ENCODE measurements at places on chromosomes 16 and 17. TPM values are rescaled to one million over a fixed set of nuclear protein-coding genes. Genes with fewer than 3 reads are reported as not detected.
A peak's percentile ranks its signal among the peaks of the same experiment; 100 is the strongest.

DNA sequence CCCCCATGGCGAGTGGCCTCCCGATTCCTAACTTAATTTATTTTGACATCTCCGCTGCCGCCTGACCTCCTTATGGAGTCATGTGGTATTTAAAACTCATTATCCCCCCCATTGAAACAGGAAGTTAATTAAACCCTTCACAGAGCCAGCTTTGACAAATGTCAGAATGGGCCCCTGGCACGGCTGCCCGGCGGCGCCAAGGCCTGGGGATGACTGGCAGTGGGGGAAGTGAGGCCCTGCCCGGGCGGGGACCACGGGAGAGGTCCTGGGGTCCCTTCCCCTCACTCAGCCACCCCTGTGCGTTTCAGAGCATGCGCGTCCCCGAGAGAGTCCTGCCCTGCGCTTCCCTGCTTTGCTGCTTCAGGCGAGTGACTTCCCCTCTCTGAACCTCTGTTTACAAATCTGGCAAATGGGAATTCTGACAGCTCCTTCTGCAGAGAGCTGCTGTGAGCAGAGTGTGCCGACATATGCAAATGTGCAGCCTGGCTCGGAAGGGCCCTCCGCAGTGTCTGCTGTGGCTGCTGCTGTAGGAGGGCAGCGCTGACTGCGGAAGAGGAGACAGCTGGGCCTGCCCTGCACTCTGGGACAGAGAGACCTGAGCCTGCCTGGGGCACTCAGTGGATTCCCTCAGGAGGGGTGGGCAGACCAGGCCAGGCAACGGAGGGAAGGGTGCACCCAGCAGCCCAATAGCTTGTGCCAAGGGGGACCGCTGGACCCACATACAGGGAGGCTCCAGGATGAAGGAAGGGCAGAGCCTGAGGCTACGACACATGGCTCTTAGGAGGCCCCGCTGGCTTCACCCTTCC lies 4.4 kb upstream of the ZFPM1 start:
- no peaks in the 10 kb centered on the region for H3K27me3 ChIP-seq
- no peaks in the 10 kb centered on the region for H3K4me1 ChIP-seq
- H3K36me3 ChIP-seq: no peaks in the 10 kb centered on the region
- no peak overlapping the region for H3K27ac ChIP-seq
- DNase-seq: no peak

DNA sequence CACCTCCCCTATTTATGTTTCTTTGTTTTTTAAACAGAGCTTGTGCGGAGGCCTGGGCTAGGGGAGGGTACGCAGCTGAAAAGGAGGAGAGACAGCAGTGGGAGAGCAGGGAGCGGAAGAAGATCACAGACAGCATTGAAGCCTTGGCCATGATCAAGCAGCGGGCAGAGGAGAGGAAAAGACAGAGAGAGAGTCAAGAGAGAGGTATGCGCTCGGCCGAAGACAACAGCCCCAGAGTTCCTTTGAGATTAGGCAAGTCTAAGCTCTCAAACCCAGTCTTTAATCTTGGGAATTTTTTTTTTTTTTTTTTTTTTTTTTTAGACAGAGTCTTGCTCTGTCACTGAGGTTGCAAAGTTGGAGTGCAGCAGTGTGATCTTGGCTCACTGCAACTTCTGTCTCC lies 20.6 kb downstream of the DNAAF1 start:
- DNase-seq: no peak
- H3K27me3 ChIP-seq: no peaks in the 10 kb centered on the region
- H3K27ac ChIP-seq: no peak overlapping the region
- H3K36me3 ChIP-seq: no peaks in the 10 kb centered on the region
- no peak overlapping the region for H3K4me3 ChIP-seq

GRCh38 chr17:17305281-17305801 lies 2.2 kb downstream of the NT5M start:
- no peak overlapping the region for H3K27ac ChIP-seq
- no peak overlapping the region for H3K4me3 ChIP-seq
- H3K27me3 ChIP-seq: no peaks in the 10 kb centered on the region

DNA sequence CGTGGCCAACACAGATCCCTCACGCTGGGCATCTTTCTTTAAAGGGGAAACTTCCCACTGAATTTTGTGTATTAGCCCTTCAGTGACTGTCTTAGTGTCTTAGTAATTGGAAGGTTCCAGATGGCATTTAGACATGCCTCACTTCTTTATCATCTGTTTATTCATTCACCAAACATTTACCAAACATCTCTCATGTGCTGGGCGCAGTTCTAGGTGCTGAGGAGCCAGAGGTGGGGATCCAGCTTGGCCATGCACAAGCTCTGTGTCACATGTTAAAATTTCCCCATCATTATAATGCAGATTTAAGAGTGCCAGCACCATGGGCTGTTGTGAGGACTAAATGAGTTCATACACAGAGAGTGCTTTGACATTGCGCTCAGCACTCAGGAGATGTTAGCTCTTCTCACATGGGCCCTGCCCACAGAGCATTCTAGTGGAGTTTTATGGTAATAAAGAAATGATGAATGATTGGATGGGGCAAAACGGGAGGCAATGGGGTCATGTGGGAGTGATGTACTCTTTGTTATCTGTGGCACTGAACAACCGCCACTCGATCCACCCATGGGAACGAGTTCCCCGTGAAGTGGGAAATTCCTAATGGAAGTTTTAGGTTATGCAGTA lies 119.7 kb downstream of the SNX29 start:
- H3K36me3 ChIP-seq: no peaks in the 10 kb centered on the region
- H3K4me1 ChIP-seq: no peaks in the 10 kb centered on the region
- DNase-seq: peak; percentile 22

DNA sequence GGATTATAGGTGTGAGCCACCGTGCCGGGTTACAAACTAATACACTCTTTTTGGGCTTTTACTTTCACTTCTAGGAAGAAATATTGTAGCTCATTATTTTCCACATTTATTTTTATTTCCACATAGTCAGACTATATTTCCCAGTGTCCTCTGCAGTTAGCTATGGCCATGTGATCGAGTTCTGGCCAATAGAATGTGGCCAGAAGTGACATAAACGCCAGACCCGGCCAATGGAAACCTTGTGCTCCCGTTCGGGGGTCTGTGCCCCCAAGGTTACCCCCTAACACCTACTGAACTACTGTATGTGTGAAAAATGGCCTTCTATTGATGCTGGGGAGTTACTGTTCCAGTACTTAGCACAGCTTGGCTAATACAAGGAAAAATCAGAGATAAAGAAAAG lies 13.2 kb upstream of the RPTOR start:
- H3K27ac ChIP-seq: no peak overlapping the region
- no peaks in the 10 kb centered on the region for H3K27me3 ChIP-seq
- no peak for DNase-seq
- no peaks in the 10 kb centered on the region for H3K36me3 ChIP-seq
- H3K4me3 ChIP-seq: no peak overlapping the region

CDH5 gene
- 45.1 TPM for total RNA-seq

DNA sequence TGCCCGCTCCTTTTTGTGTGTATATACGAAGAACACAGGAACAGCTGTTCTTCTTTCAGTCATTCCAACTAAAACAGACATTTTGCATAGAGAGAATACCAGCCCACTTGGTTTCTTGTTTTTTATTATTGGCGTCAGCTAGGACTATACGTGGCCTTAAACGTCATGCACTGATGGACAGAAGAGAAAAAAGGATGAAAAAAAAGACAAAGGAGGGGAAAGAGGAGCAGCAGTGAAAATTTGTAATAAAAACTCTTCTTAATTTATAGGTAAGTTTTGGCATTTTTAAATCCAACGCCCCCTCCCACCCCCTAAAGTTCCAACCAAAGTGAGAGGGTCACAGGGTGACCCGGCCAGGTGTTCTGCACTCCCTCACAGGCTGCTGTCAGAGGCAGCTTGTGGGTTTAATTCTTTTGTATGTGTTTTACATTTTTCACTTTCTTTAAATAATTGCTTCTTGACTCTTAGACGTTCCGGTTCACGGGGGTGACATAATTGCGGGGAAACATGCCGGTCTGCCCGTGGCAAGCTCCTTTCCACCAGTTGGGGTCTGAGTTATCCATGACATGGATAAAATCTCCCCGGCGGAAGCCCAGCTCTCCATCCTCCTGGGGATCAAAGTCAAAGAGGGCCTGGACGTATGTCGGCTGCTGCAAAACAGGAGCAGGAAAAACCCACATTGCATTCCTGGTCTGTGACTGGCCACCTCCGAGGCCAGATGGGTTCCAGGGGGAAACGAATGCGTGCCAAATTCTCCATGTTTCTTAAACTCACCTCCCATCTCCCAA lies 30.9 kb upstream of the SLC25A19 start:
- DNase-seq: no peak
- no peaks in the 10 kb centered on the region for H3K27me3 ChIP-seq
- no peak overlapping the region for H3K27ac ChIP-seq
- no peaks in the 10 kb centered on the region for H3K36me3 ChIP-seq
- H3K4me1 ChIP-seq: no peaks in the 10 kb centered on the region
- H3K4me3 ChIP-seq: no peak overlapping the region

ATP6V0C gene
- 27.5 TPM for total RNA-seq

GRCh38 chr16:69319381-69319780 lies 8.2 kb downstream of the VPS4A start:
- H3K4me3 ChIP-seq: no peak overlapping the region
- no peak overlapping the region for H3K27ac ChIP-seq
- H3K4me1 ChIP-seq: no peaks in the 10 kb centered on the region
- H3K27me3 ChIP-seq: no peaks in the 10 kb centered on the region

C17orf100 gene
- total RNA-seq: 0.16 TPM

GRCh38 chr17:796609-797008 lies 14.5 kb downstream of the MRM3 start:
- H3K4me3 ChIP-seq: no peak overlapping the region
- H3K27me3 ChIP-seq: no peaks in the 10 kb centered on the region
- H3K27ac ChIP-seq: peak overlapping the region; percentile 57
- no peaks in the 10 kb centered on the region for H3K36me3 ChIP-seq

DNA sequence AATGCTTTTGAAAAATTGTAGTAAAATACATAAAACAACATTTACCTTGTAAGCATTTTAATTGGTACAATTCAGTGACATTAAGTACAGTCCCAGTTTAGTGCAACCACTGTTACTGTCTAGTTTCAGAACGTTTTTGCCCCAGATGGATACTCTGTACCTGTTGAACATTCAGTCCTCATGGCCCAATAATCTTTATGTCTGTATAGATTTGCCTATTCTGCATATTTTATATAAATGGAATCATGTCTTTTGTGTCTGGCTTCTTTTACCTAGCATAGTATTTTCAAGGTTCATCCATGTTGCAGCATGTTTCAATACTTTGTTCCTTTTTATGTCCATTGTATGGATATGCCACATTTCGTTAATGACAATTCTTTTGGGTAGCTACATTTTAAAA lies 37.2 kb downstream of the TENT4B start:
- DNase-seq: no peak
- no peaks in the 10 kb centered on the region for H3K4me1 ChIP-seq
- H3K27me3 ChIP-seq: no peaks in the 10 kb centered on the region
- no peaks in the 10 kb centered on the region for H3K36me3 ChIP-seq
- H3K27ac ChIP-seq: no peak overlapping the region

DNA sequence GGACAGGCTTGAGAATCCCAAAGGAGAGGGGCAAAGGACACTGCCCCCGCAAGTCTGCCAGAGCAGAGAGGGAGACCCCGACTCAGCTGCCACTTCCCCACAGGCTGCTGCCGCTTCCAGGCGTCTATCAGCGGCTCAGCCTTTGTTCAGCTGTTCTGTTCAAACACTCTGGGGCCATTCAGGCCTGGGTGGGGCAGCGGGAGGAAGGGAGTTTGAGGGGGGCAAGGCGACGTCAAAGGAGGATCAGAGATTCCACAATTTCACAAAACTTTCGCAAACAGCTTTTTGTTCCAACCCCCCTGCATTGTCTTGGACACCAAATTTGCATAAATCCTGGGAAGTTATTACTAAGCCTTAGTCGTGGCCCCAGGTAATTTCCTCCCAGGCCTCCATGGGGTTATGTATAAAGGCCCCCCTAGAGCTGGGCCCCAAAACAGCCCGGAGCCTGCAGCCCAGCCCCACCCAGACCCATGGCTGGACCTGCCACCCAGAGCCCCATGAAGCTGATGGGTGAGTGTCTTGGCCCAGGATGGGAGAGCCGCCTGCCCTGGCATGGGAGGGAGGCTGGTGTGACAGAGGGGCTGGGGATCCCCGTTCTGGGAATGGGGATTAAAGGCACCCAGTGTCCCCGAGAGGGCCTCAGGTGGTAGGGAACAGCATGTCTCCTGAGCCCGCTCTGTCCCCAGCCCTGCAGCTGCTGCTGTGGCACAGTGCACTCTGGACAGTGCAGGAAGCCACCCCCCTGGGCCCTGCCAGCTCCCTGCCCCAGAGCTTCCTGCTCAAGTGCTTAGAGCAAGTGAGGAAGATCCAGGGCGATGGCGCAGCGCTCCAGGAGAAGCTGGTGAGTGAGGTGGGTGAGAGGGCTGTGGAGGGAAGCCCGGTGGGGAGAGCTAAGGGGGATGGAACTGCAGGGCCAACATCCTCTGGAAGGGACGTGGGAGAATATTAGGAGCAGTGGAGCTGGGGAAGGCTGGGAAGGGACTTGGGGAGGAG lies at the start of gene CSF3:
CSF3 (plus strand) TSS at position 436 of the 993 bp plus-strand sequence; CDS start at position 471, 35 bp downstream.
- H3K27me3 ChIP-seq: no peaks in the 10 kb centered on the region
- H3K27ac ChIP-seq: peak within 1 kb of the TSS; percentile 19
- H3K4me1 ChIP-seq: peaks cover 17% of the 10 kb centered on the region
- DNase-seq: no peak
- no peak within 1 kb of the TSS for H3K4me3 ChIP-seq

GRCh38 chr17:28339431-28339830 lies 3.9 kb downstream of the TNFAIP1 start:
- H3K4me1 ChIP-seq: peaks cover 8% of the 10 kb centered on the region
- DNase-seq: no peak
- no peak overlapping the region for H3K4me3 ChIP-seq
- no peaks in the 10 kb centered on the region for H3K27me3 ChIP-seq

DNA sequence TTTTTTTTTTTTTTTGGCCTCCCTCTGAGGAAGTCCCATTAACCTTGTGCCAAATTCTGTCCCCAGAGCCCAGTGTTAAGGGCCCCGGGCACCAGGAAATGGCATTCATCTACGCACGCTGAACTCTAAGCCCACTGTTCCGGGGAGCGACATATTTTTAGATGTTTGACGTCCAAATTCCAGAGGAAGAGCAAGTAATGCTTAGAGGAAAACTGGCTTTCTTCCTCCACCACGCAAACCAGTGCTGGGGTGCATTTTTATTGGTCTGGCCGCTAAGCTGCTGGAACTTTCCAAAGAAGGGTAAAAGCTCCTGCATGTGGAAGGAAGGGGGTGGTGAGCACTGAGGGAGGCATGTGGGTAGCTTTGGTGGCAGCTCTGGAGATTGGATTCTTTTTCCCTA lies 8.3 kb downstream of the WFDC1 start:
- H3K27ac ChIP-seq: no peak overlapping the region
- no peaks in the 10 kb centered on the region for H3K4me1 ChIP-seq
- no peaks in the 10 kb centered on the region for H3K36me3 ChIP-seq
- DNase-seq: no peak
- no peak overlapping the region for H3K4me3 ChIP-seq

- H3K4me3 ChIP-seq: no peak overlapping the region
- H3K27me3 ChIP-seq: peaks cover 56% of the 10 kb centered on the region
- DNase-seq: no peak
- H3K4me1 ChIP-seq: no peaks in the 10 kb centered on the region
- H3K36me3 ChIP-seq: no peaks in the 10 kb centered on the region
Observed at GRCh38 chr17:3688027-3688553, 7.9 kb downstream of the P2RX5 start.

- no peaks in the 10 kb centered on the region for H3K36me3 ChIP-seq
- DNase-seq: no peak
- H3K4me3 ChIP-seq: no peak overlapping the region
- H3K27ac ChIP-seq: peak overlapping the region; percentile 92
Observed at GRCh38 chr17:83203073-83203471, 123.7 kb downstream of the METRNL start.

- H3K4me1 ChIP-seq: peaks cover 2% of the 10 kb centered on the region
- no peak for DNase-seq
- H3K27me3 ChIP-seq: no peaks in the 10 kb centered on the region
Observed at GRCh38 chr16:56424791-56425438, 430 bp downstream of the AMFR start.
